ENCODE measurements at places on chromosomes 4 and X. TPM values are rescaled to one million over a fixed set of nuclear protein-coding genes. Genes with fewer than 3 reads are reported as not detected.

Gene IGSF1
- 0.09 TPM for total RNA-seq

Gene AMTN
- total RNA-seq: not detected

Gene VCX2
- not detected for total RNA-seq

Gene CAPN6
- total RNA-seq: not detected

Gene PAGE5
- total RNA-seq: not detected

Gene MTCP1
- total RNA-seq: 13.2 TPM

GRCh38 chr4:73676861-73677323, 56.7 kb upstream of the RASSF6 start:
- DNase-seq: no peak

DNA sequence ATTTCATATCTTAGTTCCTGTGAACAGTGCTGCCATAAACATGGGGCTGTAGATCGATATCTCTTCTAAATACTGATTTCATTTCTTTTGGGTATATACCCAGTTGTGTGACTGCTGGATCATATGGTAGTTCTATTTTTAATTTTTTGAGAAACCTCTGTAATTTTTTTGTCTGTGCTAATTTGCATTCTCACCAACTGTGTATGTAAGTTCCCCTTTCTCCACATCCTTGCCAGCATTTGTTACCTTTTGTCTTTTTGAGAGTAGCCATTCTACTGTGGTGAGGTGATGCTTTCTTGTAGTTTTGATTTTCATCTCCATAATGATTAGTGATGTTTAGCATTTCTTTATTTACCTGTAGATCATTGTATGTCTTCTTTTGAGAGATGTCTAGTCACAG, 2086.5 kb upstream of the TENM3 start:
- DNase-seq: no peak

GRCh38 chr4:60744767-60745166, 455.4 kb upstream of the ADGRL3 start:
- no peak for DNase-seq

GRCh38 chrX:150935467-150935866, 37.0 kb upstream of the CD99L2 start:
- no peak for DNase-seq

GRCh38 chrX:1398431-1399340, 6.8 kb upstream of the SLC25A6 start:
- peak; percentile 44 for DNase-seq
